Body of pancreas (tissue), 4 donors: ENCODE measurements at places on chromosomes 7 and 10. TPM values are rescaled to one million over a fixed set of nuclear protein-coding genes. Genes with fewer than 3 reads are reported as not detected.

Gene SERPINE1
- total RNA-seq = 20.2 TPM

Gene MEOX2
- 8.0 TPM for total RNA-seq

- DNase-seq = peak; percentile 5
Measured at GRCh38 chr7:2044883-2045471, 187.8 kb downstream of the MAD1L1 start.

Gene CXCL12
- total RNA-seq = 158 TPM

- no peak for DNase-seq
Measured at GRCh38 chr7:80249619-80250295, 115.1 kb downstream of the GNAI1 start.

DNA sequence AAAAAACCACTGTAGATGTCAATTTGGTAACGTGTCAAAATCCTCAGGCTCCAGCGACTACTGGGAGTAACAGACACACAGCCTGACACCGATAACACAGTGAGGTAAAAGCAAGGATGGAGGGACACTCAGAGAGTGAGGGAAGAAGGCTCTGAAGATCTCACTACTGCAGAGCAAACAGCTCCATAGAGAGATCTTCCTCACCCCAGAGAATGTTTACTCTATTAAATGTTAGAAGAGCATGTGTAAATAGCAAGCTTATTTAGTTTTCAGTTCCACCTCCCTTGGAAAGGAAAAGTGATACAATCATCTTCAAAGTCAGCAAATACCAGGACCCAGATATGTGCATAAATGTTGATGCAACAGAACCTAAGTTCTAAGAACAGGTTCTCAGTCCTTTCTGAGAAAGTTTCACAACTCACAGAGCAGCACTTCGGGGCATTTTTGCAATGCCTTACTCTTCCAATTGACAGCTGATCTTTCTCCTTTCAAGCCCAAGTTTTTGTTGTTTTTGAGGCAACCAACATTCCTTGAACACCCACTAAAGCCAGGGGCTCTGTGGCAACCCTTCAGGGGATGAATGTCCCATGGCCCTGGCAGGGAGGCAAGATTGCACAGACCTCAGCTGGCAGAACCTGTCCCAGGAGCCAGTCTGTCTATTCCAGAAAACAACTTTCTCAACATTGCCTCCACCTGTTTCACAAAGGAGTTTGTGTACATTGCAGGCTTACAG, 177.4 kb downstream of the SFMBT2 start:
- DNase-seq = no peak

DNA sequence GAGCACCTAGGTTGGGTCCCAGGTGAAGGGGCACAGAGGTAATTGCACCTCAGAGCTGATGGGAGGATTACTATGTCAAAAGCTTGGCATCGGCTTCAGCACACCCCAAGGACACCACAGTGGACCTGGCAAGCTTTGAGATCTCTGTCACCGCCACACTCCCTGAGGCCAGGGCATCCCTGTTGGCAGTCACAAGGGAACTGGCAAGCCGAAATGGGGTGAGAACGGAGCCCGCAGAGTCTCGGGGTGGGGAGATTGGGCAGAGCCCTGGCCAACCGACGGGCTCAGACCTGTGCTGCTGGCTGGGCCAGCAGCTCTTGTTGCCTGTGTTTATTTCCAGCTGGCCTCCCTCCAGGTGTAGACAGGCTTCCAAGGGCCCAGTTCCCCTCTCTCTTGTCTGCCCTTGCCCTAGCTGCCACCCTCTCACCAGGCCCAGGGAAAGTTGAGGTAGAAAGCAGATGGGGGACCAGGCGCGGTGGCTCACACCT, 2.5 kb downstream of the HSPB1 start:
- peak; percentile 91 for DNase-seq

DNA sequence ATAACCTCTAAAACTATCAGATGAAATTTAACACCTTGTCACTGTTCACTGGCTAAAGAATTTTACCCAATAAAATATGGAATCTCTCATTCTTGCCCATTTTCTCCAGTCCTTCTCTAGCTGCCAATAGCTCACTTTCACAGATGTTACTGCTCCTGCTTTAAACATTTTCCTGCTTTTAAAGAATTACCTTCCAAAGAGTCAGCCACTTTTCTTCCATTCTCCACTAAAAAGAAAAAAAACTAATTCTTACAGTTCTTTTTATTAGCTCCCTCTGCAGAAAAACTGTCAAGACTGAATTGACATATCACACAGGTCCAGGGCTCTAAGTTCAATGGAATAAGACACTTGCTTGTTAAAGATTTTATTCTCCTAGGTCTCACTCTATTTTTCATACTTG, 114.8 kb downstream of the SFMBT2 start:
- DNase-seq = no peak

DNA sequence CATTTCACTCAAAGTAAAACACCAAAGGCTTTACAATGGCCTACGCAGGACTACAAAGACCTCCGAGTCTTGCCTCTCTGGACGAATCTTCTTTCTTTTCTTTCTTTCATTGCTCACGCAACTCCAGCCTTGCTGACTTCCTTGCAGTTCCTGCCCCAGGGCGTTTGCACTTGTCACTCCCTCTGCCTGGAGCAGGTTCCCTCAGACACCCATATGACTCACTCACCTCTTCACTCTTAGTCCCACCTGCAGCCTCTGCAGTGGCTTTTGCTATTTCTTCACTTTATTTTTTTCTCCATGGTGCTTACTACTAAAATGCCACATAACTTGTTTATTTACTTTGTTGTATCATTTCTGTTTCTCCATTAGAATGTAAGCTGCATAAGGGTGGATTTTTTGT, 33.1 kb downstream of the GHRHR start:
- no peak for DNase-seq

Gene SORBS1
- 56.8 TPM for total RNA-seq

Gene FRG2B
- not detected for total RNA-seq

- no peak for DNase-seq
Measured at GRCh38 chr7:34995757-34996156, 41.5 kb downstream of the DPY19L1 start.

GRCh38 chr10:116154651-116155050, 118.4 kb downstream of the GFRA1 start:
- DNase-seq = no peak

DNA sequence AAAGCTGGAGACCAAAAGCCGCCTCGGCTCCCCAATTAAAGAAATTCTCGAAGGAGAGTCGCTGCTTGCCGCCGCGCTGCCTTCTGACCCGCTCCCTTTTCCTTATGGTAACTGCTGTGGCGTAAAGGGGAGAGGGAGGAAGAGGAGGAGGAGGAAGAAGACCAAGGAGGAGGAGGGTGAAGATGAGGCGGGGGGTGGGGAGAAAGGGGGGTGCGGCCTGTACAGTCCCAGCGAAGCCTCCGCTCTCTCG, 388 bp downstream of the CNOT4 start:
- no peak for DNase-seq

- DNase-seq = no peak
Measured at GRCh38 chr7:151411551-151411950, 1.7 kb upstream of the WDR86 start.

DNA sequence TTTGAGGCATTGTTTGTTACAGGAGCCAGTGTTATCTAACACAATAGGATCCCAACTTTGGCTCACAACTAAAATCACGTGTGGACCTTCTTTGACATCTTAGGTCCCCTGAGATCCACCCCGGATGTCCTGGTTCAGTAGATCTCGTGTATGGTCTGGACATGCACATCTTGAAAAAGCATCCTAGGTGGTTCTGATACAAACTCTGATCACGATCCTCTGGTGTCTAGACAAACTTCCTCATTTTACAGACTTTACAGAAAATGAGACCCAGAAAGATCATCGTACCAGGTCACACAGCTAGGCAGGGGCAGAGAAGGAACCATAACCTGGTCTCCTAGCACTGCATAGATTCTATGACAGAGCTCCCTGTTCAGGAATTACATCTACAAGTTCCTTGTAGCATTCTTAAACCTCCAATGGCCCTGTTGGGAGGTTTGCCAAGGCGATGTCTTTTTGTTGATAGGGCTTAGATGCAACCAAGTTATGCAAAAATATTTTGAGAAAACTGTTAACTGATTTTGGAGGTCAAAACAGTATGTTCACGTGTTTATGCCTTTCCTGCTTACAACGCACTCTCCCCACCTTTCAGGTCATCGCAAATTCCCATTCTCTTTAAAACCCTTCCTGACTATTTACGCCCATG, 30.8 kb upstream of the CHST15 start:
- no peak for DNase-seq

- no peak for DNase-seq
Measured at GRCh38 chr7:149071182-149071635, 19.3 kb downstream of the ZNF786 start.

DNA sequence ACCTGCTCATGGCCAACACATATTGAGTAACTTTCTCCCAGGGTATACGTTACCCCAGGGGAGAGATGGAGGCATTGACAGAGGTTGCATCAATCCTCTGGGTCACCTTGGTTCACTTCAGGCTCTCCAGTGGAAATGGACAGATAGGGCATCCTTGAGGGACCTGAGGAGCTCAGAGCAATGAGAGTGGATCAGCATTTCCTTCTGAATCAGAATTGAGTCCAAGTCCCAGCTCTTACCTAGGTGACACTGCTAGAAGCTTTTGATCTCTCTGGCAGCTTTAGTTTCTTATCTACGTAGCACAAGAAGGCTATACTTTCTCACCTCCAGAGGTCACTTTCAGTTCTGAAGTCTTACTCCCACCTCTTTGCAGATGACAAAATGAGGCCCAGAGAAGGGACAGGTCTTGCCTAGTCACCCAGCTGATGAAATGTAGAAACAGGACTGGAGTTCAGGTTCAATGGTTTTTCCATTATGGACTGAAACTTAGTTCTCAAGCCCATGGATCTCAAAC, 35.2 kb downstream of the PANK1 start:
- no peak for DNase-seq

Gene GRID1
- total RNA-seq = 1.0 TPM

Gene WDR86
- total RNA-seq = 11.2 TPM

Gene VOPP1
- 30.6 TPM for total RNA-seq

DNA sequence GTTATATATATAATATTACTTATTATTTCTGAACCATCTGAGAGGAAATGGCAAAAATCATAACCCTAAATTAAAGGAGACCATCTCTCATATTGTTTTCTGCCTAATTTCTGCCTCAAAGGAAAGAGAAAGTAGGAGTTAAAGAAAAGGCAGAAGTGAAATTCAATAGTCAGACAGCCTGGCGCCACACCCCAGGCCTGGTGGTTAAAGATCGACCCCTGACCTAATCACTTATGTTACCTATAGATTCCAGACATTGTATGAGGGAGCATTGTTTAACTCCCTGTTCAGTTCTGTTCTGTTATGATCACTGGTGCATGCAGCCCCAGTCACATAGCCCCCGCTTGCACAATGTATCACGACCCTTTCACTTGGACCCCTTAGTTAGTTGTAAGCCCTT, 24.9 kb upstream of the CHST3 start:
- DNase-seq = no peak

DNA sequence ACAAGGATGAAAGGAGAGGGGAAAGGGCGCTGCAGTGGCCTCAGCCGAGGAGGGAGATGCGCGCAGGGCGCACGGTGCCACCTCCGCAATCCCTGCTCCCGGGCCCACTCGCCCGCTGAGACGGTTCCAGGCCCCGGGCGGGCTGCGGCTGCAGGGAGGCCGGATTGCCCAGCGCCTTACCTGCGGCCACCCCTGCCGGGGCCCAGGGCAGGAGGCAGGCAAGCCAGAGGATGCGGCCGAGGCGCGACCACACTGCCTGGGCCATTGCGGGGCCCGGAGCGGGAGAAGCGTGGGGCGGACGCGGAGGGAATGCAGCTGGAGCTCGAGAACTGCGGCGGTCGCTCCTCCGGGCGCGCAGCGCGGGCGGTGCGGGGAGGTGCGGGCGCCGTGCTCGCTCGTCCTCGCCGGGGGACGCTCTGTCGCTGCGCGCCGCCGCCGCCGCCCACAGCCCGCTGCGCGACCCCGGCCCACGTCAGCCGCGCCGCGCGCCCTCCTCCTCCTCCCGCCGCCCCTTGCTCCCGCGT, at the start of gene TMEM130:
TMEM130 (minus strand) TSS at position 418 of the 524 bp plus-strand sequence; CDS start at position 265, 153 bp downstream.
- DNase-seq = no peak

Gene NAT16
- not detected for total RNA-seq

DNA sequence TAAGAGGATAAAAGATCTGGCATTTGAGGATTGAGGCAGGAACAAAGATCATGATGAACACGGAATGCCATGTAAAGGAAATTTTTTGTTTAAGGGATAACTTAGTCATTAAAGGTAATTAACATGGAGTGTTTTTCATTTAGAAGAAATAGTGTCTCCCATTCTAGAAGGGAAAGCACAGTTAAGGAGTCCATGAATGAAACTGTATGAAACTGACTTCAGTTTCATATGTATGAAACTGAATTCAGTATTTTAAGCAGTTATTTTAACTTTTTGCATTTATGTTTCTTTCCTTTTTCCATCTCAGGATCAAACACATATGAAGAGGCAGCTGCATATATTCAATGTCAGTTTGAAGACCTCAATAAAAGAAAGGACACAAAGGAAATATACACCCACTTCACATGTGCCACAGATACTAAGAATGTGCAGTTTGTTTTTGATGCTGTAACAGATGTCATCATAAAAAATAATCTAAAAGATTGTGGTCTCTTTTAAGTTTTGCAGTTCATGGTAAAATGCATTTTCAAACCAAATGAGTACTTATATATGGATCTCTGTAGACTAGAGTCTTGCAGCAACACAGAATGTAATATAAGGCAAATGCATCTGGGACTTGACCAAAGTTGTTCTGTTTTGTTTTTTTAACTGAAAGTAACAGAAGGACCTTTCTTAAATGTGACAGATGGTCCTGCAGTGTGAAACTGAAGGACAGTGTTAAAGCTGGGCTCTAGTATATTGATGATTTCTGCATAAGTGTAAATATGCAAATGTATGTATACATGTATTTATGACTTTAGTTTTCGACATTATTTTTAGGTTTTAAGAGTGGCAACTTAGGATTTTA, 82.6 kb downstream of the GNAI1 start:
- DNase-seq = no peak

Gene MDFIC
- total RNA-seq = 35.3 TPM

DNA sequence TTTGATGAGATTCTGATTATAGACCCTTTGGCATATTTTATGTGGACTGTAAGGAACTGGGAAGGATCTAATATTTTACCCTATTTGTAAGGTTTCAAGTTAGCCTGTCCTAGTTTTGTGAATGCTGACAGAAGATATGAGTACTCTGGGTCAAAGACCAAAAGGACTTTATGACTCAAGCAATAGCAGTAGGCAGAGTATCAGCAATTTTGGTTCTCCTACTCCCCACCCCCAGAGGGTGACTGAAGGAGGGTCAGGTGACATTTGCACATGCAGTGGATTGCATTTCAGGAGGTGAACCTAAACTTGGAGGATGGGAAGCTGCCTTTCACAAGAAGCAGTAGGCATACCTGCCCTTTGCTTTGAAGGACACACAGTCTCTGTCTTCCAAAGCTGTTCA, 84.0 kb upstream of the KLF6 start:
- DNase-seq = no peak

GRCh38 chr10:112448888-112449287, 1.9 kb downstream of the VTI1A start:
- no peak for DNase-seq
